ENCODE measurements at places on chromosomes 1 and 21. TPM values are rescaled to one million over a fixed set of nuclear protein-coding genes. Genes with fewer than 3 reads are reported as not detected.
A peak's percentile ranks its signal among the peaks of the same experiment; 100 is the strongest.

DNA sequence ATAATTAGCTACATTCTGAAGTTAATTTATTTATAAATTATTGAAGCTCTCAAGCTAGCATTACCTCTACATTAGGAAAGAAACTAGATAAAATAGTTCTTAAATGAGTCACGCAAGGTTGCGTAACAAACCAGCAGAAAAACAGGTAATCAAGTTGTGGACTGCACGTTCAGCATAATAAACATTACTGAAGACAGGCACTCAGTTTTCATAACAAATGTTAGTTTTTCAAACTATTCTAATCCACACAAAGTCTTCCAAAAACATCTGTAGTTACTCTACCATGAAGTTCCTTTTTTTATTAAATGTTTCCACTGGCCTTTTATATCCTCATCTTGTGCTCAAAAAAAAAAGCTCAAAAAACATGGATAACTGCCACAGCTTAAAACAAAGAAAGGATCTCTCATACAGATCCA, 1.3 kb downstream of the TOR1AIP2 start:
- peak; percentile 15 for DNase-seq
- peak overlapping the region; percentile 94 for H3K4me3 ChIP-seq
- no peaks in the 10 kb centered on the region for H3K27me3 ChIP-seq
- H3K36me3 ChIP-seq: peaks cover 32% of the 10 kb centered on the region
- peaks cover 59% of the 10 kb centered on the region for H3K4me1 ChIP-seq

Gene RAB7B
- total RNA-seq: 2.4 TPM

DNA sequence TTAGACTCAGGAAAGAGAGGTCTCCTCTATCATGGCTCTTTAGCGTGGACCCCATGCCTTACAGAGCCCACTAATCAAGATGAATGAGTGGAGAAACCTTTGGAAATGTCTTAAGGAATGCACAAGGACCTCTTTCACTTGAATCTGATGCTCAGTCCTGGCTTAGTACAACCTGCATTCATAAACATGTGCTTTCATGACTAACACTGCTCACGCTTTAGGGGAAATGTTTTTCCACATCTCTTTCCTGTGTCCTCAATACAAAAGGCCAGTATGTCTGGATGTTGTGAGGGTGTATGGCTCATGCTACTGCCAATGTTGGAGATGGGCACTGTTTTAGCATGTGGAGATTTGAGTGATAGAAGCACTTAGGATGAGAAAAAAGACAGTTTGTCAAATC, 14.2 kb upstream of the GNG12 start:
- no peaks in the 10 kb centered on the region for H3K36me3 ChIP-seq
- no peak for DNase-seq
- H3K4me3 ChIP-seq: no peak overlapping the region
- no peak overlapping the region for H3K27ac ChIP-seq
- H3K4me1 ChIP-seq: peaks cover 29% of the 10 kb centered on the region

- no peaks in the 10 kb centered on the region for H3K27me3 ChIP-seq
- H3K4me3 ChIP-seq: no peak overlapping the region
- H3K27ac ChIP-seq: no peak overlapping the region
- H3K36me3 ChIP-seq: peaks cover 13% of the 10 kb centered on the region
These were observed 94.0 kb downstream of the PCP4 start for GRCh38 chr21:39961251-39961650.

GRCh38 chr1:151984313-151984956, 9.2 kb downstream of the S100A10 start:
- no peak overlapping the region for H3K27ac ChIP-seq
- H3K36me3 ChIP-seq: peaks cover 62% of the 10 kb centered on the region
- peaks cover 2% of the 10 kb centered on the region for H3K27me3 ChIP-seq
- H3K4me3 ChIP-seq: no peak overlapping the region
- H3K4me1 ChIP-seq: peaks cover 72% of the 10 kb centered on the region
